ENCODE measurements at places on chromosomes 3 and 15. TPM values are rescaled to one million over a fixed set of nuclear protein-coding genes. Genes with fewer than 3 reads are reported as not detected.

GRCh38 chr15:22868928-22869327 lies 30.5 kb downstream of the NIPA2 start:
- no peak for DNase-seq

DNA sequence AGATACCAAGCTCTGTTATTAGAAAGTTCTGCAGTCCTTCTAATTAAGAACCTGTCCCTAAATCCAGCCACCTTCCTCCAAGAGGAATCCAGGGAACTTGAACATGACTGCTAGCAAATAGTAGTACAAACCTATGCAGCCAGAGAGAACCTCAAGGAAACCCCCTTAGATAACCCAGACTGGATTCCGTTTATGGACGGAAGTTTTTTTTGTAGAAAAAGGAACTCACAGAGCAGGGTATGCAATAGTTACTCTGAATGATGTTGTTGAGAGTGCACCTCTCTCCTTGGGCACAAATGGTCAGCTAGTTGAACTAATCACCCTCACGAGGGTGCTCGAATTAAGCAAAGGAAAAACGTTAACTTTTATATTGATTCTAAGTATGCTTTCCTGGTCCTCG lies 40.8 kb downstream of the TM4SF18 start:
- DNase-seq = no peak

DNA sequence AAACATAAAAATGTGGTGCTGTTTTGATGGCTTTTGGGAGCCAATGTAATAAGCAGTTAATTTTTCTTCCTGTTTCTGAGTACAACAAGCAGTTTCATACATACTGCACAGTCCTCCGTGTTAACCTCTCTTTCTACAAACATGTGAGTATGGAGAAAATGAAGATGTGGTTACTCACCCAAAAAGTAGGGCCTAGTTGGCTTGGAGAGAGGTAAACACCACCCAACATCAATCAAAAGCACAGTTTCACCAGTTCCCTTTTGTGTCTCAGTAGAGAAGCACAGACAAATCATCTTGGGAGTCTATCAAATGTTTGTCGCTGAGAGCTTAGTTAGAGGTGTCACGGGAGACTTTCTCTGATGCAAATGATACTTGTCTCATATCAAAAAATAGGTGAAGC lies 320.2 kb downstream of the UNC13C start:
- no peak for DNase-seq

DNA sequence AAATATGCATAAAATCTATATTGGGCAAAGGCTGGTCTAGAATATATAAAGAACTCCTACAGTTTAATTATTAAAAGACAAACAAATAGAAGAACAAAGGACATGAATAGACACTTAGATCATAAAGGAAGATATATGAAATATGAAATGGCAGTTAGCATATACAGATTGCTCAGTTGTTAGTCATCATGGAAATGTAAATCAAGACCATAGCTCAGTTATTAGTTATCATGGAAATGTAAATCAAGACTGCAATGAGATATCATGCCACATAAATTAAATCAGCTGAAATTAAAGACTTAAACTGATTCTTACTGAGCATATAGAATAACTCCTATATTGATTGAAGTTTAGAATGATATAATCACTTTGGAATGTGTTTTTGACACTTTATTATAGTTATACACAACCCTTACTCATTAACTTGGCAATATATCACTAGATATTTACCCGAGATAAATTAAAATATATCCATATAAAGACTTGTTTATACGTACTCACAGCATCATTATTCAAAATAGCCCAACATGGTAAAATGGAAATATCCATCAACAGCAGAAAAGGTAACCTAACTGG lies 45.2 kb upstream of the GOLGA8B start:
- DNase-seq = peak; percentile 92

DNA sequence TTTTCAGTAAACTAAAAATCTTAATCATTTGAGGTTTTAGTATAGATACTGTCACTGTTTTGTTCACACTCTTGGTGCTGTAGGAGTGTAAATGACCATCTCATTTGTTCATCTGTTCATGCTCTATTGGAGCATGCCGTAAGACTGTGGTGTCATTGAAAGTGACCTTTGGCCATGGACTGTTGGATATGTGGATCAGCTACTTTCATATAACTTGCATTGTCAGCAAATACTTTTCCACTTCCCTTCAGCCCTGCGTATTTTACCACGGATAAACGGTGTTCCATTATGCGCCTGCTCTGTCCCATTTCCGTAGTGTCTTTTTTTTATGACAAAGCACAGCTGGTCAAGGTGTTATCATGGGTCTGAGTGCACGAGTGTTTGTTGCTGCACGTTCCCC lies 32.6 kb upstream of the SENP5 start:
- no peak for DNase-seq

DNA sequence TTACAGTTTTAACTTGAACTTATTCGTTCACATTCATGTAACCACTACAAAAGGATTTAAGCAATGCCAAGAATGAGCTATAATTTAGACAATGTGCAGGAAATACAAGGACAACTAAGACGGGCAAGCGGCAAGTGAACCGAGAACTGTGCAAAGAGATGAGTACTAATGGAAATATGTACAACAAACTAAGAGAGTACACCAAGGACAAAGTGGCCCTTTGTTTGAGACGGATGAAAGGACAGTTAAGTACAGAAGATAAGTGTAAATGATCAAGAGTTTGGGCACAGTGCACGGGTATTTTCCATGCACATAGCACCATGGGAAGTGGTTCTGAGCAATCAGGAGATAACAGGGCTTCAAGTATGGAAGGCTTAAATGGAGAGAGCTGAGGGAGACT lies 281.7 kb downstream of the ROBO2 start:
- no peak for DNase-seq

DNA sequence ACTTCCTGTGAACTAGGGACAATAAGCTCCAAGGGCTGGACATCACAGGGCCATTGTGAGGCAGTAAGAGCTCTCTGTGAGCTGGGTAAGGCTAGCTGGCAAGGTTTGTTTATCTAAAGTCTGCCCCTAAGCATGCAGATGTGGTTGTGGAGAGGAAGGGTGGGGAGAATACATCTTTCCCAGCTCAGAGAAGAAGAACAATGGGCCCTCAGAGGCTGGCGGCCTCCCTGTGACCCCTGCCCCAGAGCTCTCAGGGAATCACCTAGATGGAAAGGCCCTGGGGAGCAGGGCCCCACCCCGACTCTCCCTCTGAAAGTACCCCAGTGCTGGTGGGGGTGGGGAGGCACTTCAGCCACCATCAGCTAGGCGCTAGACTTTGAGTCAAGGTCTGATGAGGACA lies 4.3 kb upstream of the AP3B2 start:
- DNase-seq = no peak

GRCh38 chr3:130688015-130688688 lies 58.5 kb downstream of the PIK3R4 start:
- DNase-seq = no peak

- no peak for DNase-seq
Measured at GRCh38 chr15:81334768-81335435, 11.0 kb upstream of the STARD5 start.

- peak; percentile 99 for DNase-seq
Measured at GRCh38 chr15:34239151-34239808, 14.5 kb downstream of the EMC4 start.

DNA sequence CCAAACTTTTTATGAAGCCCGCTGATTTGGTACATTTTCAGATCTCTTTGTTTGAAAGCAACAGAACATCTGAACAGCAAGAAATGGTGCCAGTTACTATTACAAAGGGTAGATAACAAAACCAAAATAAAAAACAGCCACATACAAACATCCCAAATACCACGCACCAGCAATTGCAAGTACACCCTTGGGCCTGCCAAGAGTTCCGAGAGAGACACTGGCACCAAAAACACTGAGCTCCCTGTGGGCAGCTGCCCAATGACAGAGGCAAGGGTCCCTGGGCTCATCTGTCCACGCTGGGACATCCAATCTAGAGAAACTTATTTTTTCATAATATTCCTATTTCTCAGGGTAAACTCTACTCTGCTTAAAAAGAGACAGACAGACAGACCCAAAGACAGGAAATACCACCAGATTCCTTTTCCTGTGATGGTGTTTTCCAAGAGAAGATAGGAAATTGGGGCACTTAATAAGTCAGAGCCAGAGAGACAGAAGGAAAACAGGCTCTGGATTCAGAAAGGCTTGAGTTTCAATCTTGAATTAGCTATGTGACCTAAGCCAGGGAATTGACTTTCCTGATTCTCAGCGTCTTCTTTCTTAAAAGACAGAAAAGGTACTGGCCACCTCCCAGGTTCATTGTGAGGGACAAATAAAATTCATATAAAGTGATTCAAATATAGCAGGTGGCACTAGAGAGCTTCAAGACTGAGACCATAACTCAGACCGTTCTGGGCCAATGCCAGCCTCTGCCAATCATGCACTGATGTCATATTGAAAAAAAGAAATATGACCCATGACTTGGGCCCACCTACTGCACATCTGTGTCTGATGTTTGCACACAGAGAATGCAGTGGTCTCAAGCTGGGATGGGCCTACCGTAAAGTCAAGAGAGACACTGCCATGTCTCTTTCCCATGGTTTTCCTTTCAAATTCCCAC lies 61.3 kb downstream of the FOXP1 start:
- DNase-seq = no peak

DNA sequence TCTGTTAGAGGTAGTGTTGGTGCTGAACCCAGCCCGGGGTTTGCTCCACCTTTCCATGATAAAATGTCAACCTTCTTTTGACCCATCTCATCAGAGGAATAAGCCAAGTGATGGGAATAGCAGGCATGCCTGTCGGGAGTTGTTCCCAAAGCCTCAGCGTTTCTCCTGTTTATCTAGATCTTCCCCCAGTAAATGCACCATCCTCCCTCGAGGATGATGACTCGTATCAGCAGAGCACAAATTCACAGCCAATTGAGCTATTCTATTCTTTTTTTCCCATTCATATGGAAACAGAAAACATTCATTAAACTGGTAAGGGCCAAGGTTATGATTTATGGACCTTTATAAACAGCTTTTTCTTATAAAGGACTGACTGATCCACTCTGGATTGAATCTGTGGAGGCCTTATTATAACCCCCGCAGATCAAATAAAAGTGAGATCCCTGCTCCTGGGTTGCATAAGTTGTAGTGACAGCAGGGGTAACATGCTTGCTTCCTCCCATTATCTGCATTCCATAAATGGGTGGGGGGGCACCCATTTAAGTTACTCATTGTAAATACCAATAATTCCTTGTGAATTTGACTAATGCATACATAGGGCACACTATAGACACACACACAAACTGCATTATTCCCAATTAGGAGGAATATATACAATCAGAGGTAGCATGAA lies 207.3 kb downstream of the PLCL2 start:
- no peak for DNase-seq

DNA sequence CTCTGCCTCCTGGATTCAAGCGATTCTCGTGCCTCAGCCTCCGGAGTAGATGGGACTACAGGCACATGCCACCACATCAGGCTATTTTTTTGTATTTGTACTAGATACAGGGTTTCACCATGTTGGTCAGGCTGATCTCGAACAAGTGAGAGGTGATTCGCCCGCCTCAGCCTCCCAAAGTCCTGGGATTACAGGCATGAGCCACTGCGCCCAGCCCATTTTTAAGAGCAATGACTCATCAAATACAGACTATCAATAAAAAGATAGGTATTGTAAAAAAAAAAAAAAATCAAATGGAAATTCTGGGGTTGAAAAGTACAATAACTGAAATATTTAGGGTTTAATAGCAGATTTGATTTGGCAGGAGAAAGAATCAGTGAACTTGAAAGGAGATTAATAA lies 129.0 kb downstream of the TJP1 start:
- no peak for DNase-seq

DNA sequence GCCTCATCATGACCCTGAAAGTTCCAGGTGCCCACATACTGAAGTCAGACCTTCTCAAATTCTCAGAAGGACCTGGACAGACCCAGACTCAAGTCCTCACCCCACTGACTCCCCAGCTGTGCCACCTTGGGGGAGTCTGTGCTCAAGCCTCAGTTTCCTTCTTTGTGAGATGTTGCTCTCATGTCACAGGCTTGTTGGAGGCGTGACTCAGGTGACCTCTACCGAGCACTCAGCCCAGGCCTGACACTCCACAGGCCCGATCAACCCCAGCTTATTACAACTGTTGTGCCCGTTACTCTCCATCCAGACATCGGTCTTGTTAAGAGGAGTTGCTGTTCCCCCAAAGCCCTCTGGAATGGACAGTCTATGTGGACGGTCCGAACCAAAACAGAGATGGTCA lies 276.1 kb upstream of the LYSMD4 start:
- no peak for DNase-seq

- peak; percentile 72 for DNase-seq
Measured at GRCh38 chr15:60519218-60519617, 40.3 kb upstream of the ICE2 start.

DNA sequence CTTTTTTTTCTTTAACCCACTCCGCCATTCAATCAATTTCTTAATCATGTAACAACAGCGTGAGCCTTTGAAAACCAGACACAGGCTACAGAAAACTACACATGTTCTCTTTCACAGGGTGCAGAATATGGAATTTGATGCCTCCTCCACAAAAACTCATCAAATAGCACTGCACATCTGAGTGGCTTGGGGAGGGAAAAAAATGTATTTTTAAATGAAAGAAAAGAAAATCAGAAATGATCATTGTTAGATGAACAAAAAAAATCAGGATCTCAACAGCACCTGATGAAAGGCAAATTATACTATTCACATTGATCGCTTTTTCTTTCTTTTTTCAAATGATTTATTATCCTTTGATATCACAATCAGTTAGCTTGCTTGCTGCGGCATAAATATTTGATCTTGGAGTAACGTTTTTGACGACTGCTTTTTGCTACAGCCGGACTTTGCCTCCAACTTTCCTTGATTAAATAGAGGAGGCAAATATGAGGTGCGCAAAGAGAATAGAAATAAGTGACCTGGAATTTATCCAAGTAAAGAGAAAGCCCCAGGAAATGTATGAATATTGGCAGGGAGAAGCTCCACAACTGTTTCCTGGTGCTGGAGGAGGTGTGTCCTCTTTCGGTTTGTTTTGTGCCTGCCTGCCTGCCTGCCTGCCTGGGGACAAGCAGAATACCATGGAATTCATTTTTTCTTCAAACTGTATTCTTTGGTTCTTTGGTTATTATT lies 63.1 kb downstream of the EDEM1 start:
- DNase-seq = peak; percentile 20

DNA sequence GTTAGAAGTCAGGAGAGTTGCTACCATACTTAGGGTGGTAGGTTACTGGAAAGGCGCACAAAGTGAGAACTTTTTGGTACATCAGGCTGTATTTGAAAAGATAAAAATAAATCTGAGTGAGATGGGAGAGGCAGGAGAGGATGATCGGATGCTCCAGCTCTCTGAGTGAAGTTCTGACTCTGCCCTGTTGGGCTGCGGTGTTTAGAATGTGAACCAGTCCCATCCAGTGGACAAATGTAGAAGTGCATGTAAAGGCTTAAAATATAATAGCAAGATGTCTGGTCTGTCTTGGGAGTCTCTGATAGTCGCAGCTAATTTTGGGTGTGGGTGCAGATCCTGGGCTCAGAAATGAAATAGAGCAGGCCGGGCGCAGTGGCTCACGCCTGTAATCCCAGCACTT lies 30.4 kb downstream of the ACKR2 start:
- DNase-seq = peak; percentile 65

Gene ITIH1
- not detected for total RNA-seq

Gene KIAA1143
- 11.0 TPM for total RNA-seq

Gene TRPM1
- under 0.01 TPM for total RNA-seq

Gene PATL2
- 0.13 TPM for total RNA-seq

Gene GHSR
- total RNA-seq = not detected

Gene AGTR1
- total RNA-seq = not detected

Gene ZNF502
- 4.4 TPM for total RNA-seq

Gene ISG20
- 99.9 TPM for total RNA-seq

Gene NUSAP1
- 3.7 TPM for total RNA-seq

Gene XIRP1
- not detected for total RNA-seq

Gene IQCF5
- total RNA-seq = not detected

Gene TRANK1
- total RNA-seq = 1.0 TPM

Gene CPN2
- not detected for total RNA-seq

Gene CD276
- total RNA-seq = 14.5 TPM
